ENCODE measurements at places on chromosomes 5 and 9.

- DNase-seq = no peak
Observed at GRCh38 chr9:69391946-69392345, 66.9 kb downstream of the ENTREP1 start.

- no peak for DNase-seq
Observed at GRCh38 chr5:125274938-125275724, 528.7 kb upstream of the ZNF608 start.

DNA sequence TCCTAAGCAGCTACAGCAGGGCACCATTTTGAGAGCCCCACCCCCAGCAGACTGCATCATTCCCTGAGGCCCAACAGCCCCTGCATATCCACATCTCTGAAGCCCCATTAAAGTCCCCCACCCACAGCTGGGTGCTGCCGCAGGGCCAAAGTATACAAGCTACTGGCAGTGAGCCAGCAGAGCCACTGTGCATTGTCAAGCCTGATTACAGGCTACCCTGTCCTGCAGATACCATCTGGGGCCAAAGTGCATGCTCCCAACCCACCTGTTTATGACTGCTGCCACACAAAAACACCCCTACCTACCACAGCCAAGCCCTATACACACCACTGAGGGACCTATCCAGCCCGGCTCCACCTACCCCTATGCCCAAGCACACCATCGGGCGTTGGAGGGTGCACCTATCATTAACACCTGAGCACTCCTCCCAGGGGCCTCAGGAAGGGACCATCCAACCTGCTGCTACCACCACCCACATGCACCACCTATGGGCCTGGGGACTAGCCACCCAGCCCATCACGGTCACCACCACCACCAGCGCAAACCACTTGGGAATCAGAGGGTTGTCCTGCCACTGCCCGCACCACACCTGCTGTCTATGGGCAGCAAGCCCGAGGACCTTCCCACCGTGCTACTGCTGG, 105.0 kb downstream of the PLPP1 start:
- no peak for DNase-seq

DNA sequence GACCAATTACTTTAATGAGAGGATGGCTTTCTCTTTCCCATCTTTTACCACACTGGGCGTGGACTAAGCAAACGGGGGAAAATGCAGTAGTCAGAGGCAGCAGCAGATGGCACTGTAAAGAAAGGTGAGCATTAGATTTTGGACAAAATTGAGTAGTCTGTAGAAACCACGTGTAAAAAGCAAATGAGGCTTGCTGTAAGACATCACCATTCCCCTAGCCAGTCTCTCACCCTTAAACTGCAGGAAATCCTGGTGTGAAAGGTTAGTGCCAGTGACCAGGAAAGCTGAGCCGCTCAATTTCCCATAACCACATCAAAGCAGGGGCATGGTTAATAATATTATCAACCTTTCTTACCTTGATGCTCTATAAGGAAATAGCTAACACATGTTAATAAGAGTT, 31.8 kb downstream of the SPATA31C2 start:
- DNase-seq = no peak

DNA sequence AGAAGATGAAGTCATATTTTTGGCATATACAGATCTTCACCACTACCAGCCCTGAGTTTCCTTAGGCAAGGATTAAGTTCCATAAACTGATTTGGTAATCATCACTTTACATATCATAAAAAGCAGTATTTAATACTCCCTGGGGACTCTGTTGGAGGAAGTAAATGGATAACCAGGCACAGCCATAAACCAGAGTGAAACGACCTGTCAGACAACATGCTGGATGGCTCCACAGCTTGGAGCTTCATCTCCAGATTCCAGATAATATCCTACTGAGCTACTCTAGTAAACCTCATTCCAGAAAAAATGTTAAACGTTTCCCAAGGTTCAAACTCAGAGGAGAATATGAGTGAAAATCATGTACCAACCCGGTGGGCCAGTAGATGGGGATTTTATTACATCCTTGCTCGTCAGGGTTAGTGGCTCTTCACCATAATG, 109.2 kb downstream of the BASP1 start:
- DNase-seq = no peak

DNA sequence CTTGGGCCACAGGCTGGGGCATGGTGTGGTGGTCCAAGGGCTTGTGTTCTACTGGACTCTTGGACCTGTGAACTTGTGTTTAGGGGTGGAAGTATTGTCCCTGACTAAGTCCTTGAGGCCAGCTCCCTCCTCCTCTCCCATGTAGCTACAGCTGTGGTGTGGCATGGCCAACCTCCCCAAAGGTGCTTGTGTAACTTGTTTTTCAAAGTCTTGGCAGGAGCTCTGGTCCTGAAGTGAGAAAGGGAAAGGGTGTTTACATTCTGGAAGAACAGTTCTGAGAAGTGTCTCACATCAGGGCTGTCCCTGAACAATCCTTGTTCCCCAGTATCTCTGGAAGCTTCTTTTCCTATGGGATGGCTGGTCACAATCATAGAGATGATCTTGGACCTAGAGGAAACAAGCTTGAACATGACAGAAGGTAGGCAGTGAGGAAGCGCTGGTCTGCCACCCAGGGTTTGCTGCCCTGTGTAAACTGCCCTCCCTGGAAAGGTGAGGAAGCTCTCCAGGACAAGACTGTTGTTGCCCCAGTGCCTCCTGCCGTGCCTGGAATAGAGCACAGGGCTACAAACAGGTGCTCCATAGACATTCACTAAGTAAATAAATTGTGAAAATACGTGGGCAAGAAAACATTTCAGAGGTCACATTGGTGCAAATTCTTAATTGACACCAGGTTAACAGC, 64.6 kb upstream of the KLF9 start:
- DNase-seq = no peak

DNA sequence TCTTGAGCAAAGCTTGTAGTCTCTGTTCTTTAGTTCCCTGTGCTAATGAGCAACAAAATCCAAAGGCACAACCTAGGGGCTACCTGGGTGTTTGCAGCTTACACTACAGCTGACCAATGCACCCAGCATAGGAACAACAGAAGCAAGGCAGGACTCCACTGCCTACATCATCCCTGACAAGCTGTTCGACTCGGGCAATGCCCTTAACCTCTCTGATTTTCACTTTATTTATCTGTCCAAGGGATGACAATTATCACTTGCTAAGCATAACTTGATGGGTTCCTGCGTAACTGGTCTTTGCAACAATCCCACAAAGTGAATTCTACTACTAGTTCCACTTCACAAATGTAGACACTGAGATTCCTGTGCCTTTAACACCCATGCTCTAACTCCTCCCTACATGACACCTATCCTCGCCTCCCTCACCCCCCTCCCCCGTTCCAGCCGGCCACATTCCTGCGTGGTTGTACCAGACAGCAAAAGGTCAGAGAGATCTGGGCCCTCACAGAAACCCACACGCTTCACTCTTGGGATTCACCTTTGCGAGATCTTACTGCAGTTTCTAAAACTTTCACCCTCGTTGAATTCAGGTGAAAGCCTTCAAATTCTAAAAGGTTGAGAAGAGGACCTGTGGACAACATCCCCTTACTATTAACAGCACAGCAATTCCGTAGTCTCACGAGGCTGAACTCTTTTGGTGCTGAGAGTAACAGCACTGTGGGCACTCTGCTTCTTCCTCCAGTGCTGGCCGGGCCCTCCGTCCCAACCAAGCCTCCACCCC, 995 bp downstream of the IPPK start:
- DNase-seq = no peak

GRCh38 chr9:95425910-95426551, 90.7 kb downstream of the PTCH1 start:
- no peak for DNase-seq

- no peak for DNase-seq
Observed at GRCh38 chr9:111533099-111533790, 8.3 kb downstream of the ZNF483 start.

DNA sequence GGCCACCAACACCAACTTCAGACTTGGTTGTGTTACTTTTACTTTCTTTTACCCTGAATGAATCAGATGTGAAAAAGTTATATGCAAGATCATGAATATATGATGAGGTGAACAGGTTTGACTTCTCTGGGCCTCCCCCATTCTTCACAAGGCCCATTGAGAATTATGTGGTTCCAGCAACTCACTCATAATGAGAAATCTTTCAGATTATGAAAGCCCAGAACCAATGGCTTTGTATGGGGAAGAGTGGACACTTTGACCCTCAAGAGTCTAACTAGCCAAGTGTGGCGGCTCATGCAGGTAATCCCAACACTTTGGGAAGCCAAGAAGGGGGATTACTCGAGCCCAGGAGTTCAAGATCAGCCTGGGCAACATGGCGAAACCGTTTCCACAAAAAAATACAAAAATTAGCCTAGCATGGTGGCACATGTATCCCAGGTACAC, 16.1 kb upstream of the LNPEP start:
- no peak for DNase-seq

GRCh38 chr9:35832814-35833213, 3.8 kb downstream of the TMEM8B start:
- DNase-seq = no peak

- no peak for DNase-seq
Observed at GRCh38 chr9:136092741-136093140, 2.3 kb downstream of the NACC2 start.

- no peak for DNase-seq
Observed at GRCh38 chr9:81597419-81598122, 91.8 kb downstream of the TLE1 start.

DNA sequence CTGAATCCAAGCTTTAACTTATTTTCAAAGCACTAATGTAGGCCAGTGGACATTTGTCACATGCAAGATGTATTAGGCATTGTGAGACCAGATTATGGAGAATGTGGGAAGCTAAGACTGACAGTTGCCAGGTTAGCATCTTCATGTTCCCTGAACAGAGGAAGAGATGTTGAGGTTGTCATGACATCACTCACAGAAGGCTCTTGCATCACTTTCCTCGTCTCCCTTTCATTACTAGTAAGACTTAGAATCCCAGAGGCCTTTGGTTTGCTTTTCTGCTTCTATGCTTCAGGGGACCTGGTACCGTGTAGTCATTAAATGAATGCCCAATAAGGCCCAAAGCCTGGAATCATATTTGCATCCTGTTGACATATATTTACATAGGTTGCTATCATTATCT, 76.4 kb upstream of the RPS23 start:
- no peak for DNase-seq

DNA sequence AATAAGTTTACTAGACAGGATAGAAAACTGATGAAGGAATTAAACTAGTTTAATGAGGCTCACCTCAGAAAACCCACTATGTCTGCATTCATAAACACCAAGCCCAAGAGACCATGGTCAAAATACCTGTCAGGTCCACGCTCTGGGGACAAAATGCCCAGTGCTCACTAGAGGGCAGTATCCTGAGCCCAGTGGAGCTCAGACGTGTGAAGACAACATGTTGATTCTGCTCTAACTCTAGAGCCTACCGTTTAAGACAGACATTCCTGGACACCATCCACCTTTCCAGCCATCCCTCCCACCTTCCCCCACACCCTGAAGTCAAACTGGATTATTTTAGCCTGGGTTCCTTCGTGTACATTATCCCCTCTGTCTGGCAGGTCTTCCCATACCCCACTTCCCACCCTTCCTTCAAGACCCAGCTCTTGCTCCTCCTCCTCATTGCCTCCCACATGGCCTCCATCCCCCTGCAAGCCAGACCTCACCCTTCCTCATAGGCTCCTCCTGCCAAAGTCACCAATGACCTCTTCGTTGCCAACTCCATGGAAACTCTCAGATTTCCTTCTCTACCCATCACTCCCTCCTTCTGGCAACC, 142.3 kb upstream of the FSTL4 start:
- no peak for DNase-seq

DNA sequence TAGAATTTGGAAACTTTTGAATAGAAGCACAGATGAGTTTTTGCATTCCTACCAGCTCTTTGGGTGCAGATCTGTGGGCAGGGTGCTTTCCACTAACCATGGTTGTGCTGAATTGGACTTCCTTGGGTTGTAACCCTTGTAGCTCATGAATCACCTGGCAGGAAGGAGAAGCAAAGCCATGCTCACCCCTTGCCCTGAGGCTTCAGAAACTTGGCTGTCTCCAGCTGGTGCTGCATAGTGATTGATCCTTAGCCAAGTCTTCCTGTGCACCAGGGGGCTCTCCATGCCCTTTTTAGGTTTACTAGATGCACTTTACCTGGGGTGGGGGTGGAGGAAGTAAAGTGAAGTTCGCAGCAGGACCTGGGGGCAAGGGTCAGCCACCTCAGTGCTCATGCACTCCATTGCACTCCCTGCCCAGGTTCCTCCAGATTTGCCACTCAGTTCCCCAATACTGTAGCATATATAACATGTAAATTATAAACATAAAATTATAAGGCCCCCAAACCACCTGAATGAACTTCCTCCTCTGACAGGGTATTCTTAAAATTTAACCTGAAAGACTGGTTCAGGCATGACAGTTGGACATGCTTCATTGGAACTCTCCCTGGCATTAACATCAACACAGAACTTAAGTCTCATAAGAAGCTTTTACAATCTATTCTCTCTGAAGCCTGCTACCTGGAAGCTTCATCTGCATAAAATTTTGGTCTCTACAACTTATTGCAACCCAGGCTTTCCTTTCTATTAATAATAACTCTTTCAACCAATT, 25.8 kb upstream of the IFNA14 start:
- no peak for DNase-seq

DNA sequence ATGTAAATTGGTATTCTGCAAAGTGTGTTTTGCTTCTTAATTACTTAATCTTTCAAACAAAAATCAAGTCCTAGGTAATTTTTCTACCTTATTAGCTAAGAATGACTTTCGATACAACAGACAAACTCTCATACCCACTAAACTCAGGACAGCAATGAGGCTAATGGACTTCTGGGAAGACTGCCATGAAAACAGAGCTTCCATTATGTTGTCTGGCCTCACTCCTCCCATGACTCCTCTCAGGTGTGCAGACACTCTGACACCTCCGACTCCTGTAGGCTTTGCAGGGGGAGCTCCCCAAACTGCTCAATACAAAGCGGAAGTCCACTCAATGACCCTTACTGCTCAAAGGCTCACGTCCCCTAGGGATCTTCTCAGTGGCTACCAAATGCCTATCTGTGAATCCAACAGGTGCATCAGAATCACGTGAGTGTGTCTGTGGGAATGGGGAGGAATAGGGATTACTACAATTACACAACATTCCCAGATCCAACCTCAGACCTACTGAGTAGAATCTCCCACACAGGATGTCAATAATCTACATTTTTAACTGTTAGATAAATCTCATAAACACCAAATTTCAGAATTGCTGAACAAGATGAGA, 289.9 kb downstream of the RAB3C start:
- no peak for DNase-seq

DNA sequence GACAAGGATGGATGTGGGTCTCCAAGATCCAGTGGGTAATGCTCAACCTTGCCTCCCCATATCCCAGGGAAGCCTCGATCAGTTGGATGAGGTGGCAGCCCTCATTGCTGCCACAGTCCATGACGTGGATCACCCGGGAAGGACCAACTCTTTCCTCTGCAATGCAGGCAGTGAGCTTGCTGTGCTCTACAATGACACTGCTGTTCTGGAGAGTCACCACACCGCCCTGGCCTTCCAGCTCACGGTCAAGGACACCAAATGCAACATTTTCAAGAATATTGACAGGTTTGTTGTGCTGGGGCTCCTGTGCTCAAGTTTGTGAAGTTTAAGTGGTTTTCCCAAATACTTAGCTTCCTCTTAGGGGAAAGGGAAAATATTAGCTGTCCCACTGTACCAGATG, 74.0 kb downstream of the WDR41 start:
- no peak for DNase-seq

GRCh38 chr9:98367371-98367900, 112.0 kb upstream of the TBC1D2 start:
- no peak for DNase-seq

- no peak for DNase-seq
Observed at GRCh38 chr5:172733974-172734346, 37.0 kb downstream of the DUSP1 start.

GRCh38 chr9:65437724-65438123, 152.7 kb upstream of the FOXD4L5 start:
- DNase-seq = no peak
